ENCODE measurements at places on chromosomes 1 and 21. TPM values are rescaled to one million over a fixed set of nuclear protein-coding genes. Genes with fewer than 3 reads are reported as not detected.

Gene SLFNL1
- not detected for total RNA-seq

DNA sequence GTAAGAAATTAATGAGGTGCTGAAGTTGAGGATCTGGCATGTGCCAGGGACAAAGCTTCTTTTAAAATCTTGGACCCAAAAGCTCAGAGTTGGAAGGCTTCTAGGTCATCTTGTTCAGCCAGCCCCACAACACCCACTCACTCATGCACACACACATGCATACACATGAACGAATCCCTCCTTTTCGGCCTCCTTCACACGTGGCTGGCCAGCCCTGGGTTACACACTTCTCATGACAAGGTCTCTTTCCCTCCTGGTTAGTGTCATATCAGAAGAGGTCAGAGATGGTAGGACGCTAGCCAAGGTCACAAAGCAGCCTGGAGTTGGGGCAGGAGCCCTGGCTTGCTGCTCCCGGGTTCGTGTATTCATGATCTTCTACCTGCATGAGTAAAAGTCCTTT is 6.9 kb downstream of the DMBX1 start:
- no peak for DNase-seq
- H3K36me3 ChIP-seq, result no peaks in the 10 kb centered on the region
- H3K4me3 ChIP-seq, result no peak overlapping the region
- H3K27ac ChIP-seq, result no peak overlapping the region

DNA sequence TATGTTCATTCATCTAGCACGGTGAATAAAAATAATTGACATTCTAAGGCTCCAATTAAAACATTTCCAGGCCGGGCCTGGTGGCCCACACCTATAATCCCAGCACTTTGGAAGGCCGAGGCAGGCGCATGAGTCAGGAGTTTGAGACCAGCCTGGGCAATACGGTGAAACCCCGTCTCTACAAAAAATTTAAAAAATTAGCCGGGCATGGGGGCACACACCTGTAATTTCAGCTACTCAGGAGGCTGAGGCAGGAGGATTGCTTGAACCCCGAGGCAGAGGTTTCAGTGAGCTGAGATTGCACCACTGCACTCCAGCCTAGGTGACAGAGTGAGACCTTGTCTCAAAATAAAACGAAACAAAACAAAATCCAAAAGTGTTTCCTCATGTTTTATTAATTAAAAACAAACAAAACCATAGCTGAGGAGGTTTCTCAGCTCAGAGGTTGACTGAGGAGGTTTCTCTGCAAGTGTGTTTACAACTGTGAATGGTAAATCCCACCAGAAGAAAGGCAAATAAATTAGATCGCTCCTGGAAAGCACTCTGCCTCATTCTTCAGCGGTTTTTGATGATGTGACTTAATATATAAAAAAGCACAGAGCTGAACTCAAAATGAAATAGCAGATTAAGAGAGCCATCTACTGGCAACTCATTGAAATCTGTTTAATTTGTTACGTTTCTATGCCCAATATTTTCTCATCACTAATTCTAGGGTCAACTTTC is 37.7 kb upstream of the ATG4C start:
- no peaks in the 10 kb centered on the region for H3K36me3 ChIP-seq
- no peak overlapping the region for H3K27ac ChIP-seq
- no peak for DNase-seq
- no peaks in the 10 kb centered on the region for H3K4me1 ChIP-seq
- H3K4me3 ChIP-seq, result no peak overlapping the region
- H3K27me3 ChIP-seq, result no peaks in the 10 kb centered on the region

GRCh38 chr1:18537386-18538306 is 56.9 kb downstream of the KLHDC7A start:
- DNase-seq, result no peak
- H3K36me3 ChIP-seq, result no peaks in the 10 kb centered on the region
- H3K27me3 ChIP-seq, result peaks cover 18% of the 10 kb centered on the region
- peaks cover 7% of the 10 kb centered on the region for H3K4me1 ChIP-seq
- H3K4me3 ChIP-seq, result no peak overlapping the region
